ENCODE measurements at places on chromosomes 7 and 10.

DNA sequence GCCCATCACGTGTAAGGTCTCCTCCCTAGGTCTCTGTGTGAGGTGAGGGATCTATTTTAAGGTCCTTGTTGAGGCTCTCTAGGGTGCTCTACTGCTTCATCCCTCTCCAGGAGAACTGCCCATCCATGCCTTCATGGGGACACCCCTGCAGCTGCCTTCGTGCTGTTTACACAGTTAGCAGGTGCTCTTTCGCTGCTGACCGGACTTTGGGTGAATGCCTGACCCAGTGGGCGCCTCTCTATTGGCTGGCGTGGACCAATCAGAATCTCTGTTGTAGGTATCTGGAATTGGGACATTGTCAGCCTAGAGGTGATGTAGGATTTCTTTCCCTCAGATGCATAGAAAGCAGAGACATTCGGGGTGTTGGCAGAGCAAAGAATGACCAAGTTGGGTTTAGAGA lies 38.7 kb upstream of the HMX3 start:
- H3K36me3 ChIP-seq, result no peaks in the 10 kb centered on the region
- no peak for DNase-seq

DNA sequence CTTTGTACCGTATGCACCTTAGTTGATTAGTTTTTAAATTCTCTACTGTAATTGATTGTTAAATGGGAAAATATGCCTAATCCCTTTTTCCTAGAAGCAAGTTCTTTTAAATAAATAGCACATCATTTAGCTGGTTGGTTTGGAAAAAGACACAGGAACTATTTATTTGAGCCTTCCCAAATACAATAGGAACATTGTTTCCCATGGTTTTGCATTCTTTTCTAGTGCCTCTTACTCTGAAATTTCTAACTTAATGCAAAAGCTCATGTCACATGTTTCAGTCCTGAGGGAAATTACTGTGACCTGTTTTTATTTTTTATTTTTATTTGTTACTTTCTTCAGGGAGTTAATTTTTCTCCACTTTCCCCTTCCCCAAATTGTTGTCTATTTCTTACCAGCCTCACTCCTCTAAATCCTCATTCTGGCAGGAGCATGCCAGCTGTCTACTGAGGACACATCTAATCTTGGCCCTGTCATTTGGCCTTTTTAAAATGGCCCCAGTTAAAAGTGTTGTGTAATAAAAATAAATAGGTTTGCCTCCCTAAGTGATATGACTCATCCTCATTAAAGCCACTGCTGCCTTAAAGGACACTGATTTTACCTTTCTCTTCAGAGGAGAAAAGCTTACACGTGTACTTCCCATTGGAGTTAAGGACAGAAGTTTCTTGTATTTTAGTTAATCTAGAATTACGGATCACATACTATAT lies 94.5 kb downstream of the PPP1R3A start:
- no peak overlapping the region for H3K27ac ChIP-seq
- no peak overlapping the region for H3K4me3 ChIP-seq
- no peaks in the 10 kb centered on the region for H3K27me3 ChIP-seq
- H3K36me3 ChIP-seq, result no peaks in the 10 kb centered on the region

DNA sequence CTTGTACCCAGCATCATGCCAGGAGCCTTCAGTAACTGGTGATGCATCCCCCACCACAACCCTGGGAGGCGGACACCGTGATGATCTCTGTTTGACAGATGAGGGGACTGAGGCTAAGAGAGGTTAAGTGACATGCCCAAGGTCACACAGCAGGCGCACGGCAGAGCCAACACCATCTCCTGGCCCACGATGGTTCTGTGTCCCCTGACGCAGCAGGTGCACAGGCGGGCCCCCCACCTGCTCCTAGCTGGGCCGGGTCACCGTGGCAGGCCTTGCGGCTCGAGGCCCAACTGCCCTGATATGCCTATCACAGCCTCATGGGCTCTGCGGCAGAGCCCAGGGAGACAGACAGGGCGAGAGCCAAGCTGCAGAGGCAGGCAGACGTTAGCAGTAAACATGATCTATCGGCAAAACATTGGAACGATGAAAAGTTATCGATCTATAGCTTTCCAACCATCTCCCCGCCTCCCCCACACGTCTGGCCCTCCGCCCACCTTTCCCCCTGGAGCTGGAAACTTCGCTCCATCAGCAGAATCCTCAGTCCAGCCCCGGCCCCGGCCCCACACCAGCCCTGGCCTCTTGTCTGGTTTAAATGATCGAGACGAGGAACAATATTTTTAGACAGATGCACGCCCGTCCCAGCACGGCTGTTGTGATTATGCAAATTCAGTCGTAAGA lies 65.9 kb downstream of the ELFN1 start:
- DNase-seq, result no peak
- H3K27ac ChIP-seq, result no peak overlapping the region
- H3K4me3 ChIP-seq, result no peak overlapping the region
- peaks cover 16% of the 10 kb centered on the region for H3K27me3 ChIP-seq
- H3K36me3 ChIP-seq, result no peaks in the 10 kb centered on the region

DNA sequence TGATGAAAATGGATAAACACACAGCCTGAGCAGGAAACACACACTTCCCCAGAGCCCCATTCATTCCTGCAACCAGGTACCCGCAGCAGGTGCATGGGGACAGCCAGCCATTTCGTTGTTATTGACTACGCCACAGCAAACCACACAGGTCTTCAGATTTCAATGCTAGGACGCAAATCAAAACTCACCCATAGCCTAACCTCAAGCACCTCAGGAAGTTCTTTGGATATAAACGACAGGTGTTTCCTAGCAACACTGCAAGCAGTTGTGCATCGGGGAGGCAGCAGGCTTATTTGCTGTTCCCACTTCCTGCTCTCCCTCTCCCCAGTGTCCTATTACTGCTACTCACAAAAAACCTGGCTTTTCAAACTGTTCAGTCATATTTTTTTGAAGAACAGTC lies 176.5 kb upstream of the FRMD4A start:
- H3K27me3 ChIP-seq, result no peaks in the 10 kb centered on the region
- H3K4me1 ChIP-seq, result peaks cover 21% of the 10 kb centered on the region
- H3K36me3 ChIP-seq, result peaks cover 22% of the 10 kb centered on the region

DNA sequence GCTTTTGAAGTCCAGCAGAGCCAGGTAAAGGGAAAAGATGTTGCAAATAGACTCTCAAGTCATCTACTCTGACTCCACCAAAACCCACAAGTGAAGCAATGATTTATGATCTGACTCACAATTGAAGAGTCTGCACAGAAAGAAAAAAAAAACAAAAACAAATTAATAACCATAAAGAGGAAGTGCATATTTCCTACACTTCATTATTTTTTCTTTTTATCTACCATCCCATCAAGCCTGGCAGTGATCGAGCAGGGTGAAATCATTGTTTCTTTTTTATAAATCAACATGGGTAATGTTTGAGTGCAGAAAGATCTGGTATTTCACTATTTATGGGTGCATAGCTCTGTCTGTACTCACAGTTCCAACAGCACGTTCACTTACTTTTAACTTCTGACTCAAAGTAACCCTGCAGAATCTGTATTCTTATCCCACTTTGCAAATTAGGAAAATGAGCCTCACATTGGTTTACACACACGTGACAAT lies 829.0 kb downstream of the TNS3 start:
- H3K36me3 ChIP-seq, result no peaks in the 10 kb centered on the region
- no peaks in the 10 kb centered on the region for H3K4me1 ChIP-seq
- DNase-seq, result no peak
- H3K4me3 ChIP-seq, result no peak overlapping the region
- no peak overlapping the region for H3K27ac ChIP-seq

DNA sequence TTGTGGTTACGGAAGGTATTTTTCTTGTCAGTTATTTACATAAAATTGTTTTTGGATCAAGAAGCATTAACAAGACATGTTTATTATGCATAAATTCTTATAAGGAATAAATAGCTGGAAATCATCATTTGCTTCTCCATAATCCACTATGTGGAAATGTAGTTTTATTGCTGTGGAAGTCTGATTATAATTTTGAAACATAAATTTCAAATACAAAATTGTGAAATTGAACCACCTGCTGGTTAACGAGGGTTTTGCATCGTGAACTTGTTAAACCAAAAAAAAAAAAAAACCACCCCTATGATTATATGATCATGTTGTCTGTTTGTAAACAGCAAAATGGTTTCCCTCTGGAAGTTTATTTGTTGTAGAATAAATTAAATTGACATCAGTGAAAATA lies 25.9 kb downstream of the ABRAXAS2 start:
- H3K27ac ChIP-seq, result no peak overlapping the region
- H3K4me3 ChIP-seq, result no peak overlapping the region

GRCh38 chr7:2619116-2619515 lies 12.7 kb upstream of the TTYH3 start:
- no peaks in the 10 kb centered on the region for H3K4me1 ChIP-seq
- DNase-seq, result no peak
- peaks cover 6% of the 10 kb centered on the region for H3K27me3 ChIP-seq
- no peaks in the 10 kb centered on the region for H3K36me3 ChIP-seq

DNA sequence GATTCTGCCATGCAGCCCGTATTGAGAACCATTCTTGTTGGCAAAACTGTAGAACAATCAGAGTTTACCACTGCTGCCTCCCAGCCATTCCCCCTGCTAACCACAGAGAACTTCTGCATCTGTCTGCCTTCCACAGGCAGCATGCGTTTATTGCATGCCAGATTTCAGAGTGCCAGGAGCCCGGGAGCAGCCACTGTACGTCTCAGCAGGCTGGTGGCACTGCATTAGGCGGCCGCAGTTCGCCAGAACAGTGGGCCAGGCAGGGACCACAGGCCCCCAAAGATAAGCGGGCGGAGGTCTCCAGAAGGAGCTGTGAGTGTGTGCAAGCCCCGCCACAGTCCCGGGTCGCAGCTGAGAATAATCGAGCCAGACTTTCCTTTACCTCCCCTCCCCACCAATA lies 31.8 kb downstream of the ZNF467 start:
- H3K36me3 ChIP-seq, result no peaks in the 10 kb centered on the region
- DNase-seq, result no peak
- no peak overlapping the region for H3K27ac ChIP-seq
- peak overlapping the region; percentile 85 for H3K4me3 ChIP-seq
- H3K4me1 ChIP-seq, result peaks cover 9% of the 10 kb centered on the region

DNA sequence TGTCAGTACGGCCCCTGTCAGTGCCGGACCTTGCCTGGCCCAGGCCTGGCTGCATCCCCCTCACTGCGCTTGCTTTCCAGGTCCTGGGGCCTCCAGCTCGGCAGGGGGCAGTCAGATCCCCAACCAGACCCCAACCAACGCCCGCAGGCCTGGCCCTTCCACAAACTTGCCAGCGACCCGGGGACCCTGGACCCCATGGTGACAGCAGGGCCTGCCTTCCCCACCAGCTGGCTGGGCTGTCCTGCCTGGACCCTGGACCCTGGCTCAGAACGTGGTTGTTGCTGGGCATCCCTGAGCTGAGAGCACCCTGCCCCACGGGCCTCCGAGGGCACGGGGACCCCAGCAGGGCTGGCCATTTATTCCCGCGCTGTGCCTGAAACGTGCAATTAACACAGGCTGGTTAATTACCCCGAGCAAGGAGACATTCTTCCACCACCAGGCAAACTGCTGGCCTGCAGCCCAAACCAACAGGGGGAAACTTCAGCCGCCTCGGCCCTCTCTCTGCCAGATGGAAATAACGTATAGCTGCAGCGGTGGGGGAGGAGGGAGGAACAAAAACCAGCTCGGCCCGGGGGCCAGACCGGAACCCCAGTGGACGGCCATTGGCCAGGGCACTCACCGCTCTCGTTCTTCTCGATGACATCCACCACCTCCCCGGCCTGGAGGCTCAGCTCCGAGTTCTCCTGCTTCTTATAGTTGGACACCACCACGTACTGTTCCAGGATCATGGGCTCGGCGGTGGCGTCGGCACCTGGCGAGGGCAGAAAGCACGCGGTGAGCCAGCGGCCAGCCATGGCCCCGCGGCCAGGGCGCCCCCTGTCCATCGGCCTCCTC lies 167.1 kb downstream of the NEURL1 start:
- no peaks in the 10 kb centered on the region for H3K27me3 ChIP-seq
- peak overlapping the region; percentile 75 for H3K27ac ChIP-seq
- H3K4me3 ChIP-seq, result peak overlapping the region; percentile 85
- peaks cover 12% of the 10 kb centered on the region for H3K36me3 ChIP-seq
- no peak for DNase-seq
- H3K4me1 ChIP-seq, result peaks cover 2% of the 10 kb centered on the region

DNA sequence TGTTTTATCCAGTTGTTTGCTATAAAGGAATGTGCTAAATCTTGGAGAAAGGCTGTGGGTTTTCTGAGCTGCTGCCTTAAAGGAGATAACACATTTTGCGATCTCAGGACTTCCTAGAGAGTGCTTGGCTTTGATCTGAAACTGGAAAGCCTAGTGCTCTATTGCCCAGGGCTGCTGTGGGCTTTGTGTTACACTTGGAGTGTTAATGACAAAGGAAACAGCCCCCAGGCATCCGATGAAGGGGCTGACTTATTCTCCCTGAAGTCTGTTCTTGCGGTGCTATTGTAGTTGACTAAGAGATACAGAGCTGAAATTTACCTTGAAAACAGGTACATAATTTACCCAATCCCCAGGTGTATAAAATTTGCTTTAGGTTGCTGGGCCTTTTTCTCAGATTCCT lies 74.5 kb downstream of the SND1 start:
- H3K27me3 ChIP-seq, result no peaks in the 10 kb centered on the region
- peaks cover 38% of the 10 kb centered on the region for H3K36me3 ChIP-seq
- peaks cover 5% of the 10 kb centered on the region for H3K4me1 ChIP-seq
- H3K27ac ChIP-seq, result no peak overlapping the region

- DNase-seq, result no peak
- H3K36me3 ChIP-seq, result peaks cover 3% of the 10 kb centered on the region
- H3K4me1 ChIP-seq, result peaks cover 20% of the 10 kb centered on the region
Measured at GRCh38 chr7:151819866-151820265, 57.0 kb downstream of the PRKAG2 start.

DNA sequence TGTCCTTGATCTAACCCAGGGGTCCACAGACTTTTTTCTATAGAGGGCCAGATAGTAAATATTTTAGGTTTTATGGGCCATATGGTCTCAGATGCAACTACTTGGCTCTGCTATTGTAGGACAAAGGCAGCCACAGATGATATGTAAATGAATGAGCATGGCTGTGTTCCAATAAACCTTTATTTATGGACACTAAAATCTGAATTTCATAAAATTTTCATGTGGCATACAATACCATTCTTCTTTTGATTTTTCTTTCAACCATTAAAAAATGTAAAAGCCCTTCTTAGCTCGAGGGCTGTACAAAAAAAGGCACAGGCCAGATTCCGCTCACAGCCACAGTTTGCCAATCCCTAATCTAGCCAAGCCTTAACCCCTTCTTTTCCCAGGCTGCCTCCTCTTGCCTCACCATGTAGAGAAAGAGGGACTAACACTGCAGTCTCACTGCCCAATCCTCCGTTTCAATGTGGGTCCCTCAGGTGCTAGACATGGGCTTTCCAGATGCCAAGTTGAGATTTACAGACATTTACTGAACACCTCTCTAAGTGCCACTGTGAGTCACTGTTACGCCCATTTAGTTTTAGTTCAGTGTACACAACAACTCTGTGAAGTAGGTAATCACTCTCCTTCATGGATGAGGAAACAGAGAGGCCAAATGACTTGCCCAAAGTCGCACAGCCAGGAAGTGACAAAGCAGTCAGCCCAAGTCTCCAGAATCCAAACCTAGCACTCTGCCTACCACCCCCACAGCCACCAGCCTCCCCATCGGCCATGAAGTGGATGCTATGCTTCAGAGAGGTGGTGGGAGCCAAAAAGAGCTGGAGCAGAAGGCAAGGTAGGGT lies 132.6 kb upstream of the PDLIM1 start:
- H3K36me3 ChIP-seq, result no peaks in the 10 kb centered on the region
- no peak for DNase-seq
- peaks cover 6% of the 10 kb centered on the region for H3K27me3 ChIP-seq
- H3K27ac ChIP-seq, result no peak overlapping the region
- no peak overlapping the region for H3K4me3 ChIP-seq
- H3K4me1 ChIP-seq, result no peaks in the 10 kb centered on the region

- no peak for DNase-seq
- H3K27ac ChIP-seq, result no peak overlapping the region
- peaks cover 7% of the 10 kb centered on the region for H3K27me3 ChIP-seq
Measured at GRCh38 chr7:40717242-40717641, 582.4 kb downstream of the SUGCT start.

- H3K4me3 ChIP-seq, result no peak overlapping the region
- DNase-seq, result no peak
- peaks cover 7% of the 10 kb centered on the region for H3K27me3 ChIP-seq
- no peak overlapping the region for H3K27ac ChIP-seq
Measured at GRCh38 chr10:93462881-93463280, 19.3 kb downstream of the MYOF start.

Data from memory B cell (primary cell).